ENCODE measurements at places on chromosomes 6 and 20. TPM values are rescaled to one million over a fixed set of nuclear protein-coding genes. Genes with fewer than 3 reads are reported as not detected.

GRCh38 chr6:49551078-49551865 lies 804 bp downstream of the C6orf141 start:
- no peak for DNase-seq
- H3K27me3 ChIP-seq, result peaks cover 25% of the 10 kb centered on the region
- peaks cover 29% of the 10 kb centered on the region for H3K4me1 ChIP-seq
- H3K36me3 ChIP-seq, result no peaks in the 10 kb centered on the region
- no peak overlapping the region for H3K27ac ChIP-seq

DNA sequence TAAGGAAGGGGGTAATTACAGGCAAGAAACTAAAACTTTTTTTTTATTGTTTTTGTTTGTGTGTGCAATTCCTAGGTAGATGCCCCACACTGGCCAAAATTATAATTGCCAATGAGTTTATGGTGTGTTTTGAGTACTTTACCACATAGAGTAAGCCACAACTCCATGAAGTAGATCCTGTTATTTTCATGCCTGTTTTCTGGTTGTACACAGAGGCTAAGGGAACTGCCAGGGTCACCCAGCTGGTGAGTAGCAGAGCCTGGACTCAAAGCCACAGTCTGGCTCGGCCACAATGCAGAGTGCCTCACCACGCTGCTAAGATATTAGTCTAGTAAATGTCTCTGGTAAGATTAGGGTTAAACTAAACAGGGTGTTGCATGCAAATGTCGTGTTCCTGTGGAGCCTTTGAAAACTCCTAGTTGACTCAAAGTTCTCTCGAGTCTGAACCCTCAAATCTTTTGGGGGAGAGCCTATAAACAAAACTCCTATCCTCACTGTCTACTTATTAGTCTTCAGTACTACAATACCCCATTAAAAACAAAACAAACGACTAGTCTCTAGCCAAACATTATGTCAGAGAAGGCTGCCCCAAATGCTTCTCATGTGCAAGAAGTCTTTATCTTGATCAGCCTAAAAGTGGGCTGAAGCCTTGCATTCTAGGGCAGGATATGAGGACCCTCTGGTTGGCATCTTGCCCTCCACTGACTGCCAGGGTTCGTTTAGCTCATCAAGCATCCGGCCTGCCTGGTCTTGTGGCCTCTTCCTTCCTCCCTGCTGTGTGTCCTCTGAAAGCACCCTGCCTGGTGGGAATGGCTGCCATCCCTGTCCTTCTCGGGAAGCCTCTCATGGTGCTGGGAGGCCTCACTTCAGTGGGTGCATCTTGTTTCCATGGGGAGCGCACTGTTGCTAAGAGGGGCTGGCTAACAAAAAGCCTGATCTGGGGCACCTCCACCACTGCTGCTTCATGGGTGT lies 4.2 kb downstream of the DUSP22 start:
- H3K4me3 ChIP-seq, result no peak overlapping the region
- peaks cover 9% of the 10 kb centered on the region for H3K4me1 ChIP-seq
- no peak overlapping the region for H3K27ac ChIP-seq
- H3K27me3 ChIP-seq, result no peaks in the 10 kb centered on the region
- DNase-seq, result no peak

DNA sequence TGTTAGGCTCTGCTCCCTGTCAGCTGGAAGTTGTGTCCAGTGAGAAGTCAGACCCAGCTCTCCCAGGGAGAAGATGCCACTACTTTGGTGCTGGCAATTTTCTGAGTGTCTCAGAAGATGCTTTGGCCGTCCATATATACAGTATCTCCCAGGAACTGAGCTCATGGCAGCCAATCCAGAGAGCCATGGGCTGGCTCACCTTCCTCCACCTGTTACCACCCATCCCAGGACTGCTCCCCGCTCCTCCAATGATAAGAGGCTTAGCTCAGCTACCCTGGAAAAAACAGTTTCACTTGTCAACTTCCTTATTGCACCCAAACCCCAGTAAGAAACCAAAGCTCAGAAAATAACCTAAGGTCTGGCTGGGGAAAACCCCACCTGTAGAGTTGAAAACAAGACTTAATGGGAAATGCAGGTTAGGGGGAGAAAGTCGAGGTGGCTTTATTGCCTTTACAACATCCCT lies at the start of gene BNIP5:
Gene BNIP5 (minus strand): TSS at position 110 of the 463 bp plus-strand sequence. CDS start 6,198 bp downstream, outside the sequence.
- peaks cover 74% of the 10 kb centered on the region for H3K27me3 ChIP-seq
- no peak within 1 kb of the TSS for H3K27ac ChIP-seq
- H3K4me1 ChIP-seq, result peaks cover 23% of the 10 kb centered on the region
- H3K4me3 ChIP-seq, result no peak within 1 kb of the TSS

- H3K27me3 ChIP-seq, result no peaks in the 10 kb centered on the region
- peak overlapping the region; percentile 95 for H3K4me3 ChIP-seq
- peak overlapping the region; percentile 80 for H3K27ac ChIP-seq
- H3K36me3 ChIP-seq, result no peaks in the 10 kb centered on the region
- peaks cover 31% of the 10 kb centered on the region for H3K4me1 ChIP-seq
- DNase-seq, result no peak
Measured at GRCh38 chr6:13708736-13709135, 2.9 kb downstream of the RANBP9 start.

The POLR1C gene
- 66.9 TPM for total RNA-seq

DNA sequence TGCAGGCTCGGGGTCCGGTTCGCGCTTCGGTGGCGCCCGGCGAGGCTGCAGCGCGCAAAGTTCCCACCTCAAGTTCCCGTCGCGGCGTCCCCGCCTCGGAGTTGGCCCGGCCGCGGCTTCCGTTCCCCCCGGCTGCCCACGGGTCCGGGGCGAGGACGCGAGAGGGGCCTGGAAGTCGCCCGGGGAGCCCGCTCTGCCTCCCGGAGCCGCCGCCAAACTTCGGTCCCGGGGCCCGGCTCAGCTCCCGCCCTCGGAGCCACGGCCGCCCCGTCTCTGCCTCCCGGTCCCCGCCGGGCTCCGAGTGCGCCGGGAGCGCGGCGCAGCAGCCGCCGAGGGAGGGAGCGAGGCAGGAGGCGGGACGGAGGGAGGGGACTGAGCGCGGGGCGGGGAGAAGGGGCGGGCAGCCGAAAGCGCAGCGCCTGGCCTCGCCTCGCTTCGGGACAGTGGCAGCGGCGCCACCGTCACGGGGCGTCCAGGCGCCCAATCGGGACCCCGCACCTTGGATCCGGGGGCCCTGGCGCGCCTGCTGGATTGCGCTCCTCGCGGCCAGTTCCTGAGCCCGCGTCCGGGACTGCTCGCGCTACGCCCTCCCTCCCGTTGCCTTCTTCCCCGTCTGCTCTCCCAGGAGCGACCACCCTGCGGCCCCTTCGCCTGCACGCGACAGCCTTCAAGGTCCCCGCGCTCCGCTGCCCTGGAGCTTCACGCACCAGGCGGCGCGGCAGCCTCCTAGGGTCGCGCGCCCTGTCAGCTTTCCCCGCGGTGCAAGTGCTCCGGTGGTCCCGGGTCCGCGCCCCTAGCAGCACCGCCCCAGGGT lies at the start of gene KCNG1:
Gene KCNG1 (minus strand): TSS at position 305 of the 814 bp plus-strand sequence. CDS start 12,769 bp downstream, outside the sequence.
- H3K27ac ChIP-seq, result peak within 1 kb of the TSS; percentile 26
- H3K4me3 ChIP-seq, result peak within 1 kb of the TSS; percentile 79
- no peaks in the 10 kb centered on the region for H3K36me3 ChIP-seq
- peaks cover 15% of the 10 kb centered on the region for H3K4me1 ChIP-seq
- peak; percentile 48 for DNase-seq

The BTNL2 gene
- not detected for total RNA-seq

GRCh38 chr6:2035046-2035445 lies 210.4 kb downstream of the GMDS start:
- no peaks in the 10 kb centered on the region for H3K27me3 ChIP-seq
- H3K27ac ChIP-seq, result no peak overlapping the region
- no peak overlapping the region for H3K4me3 ChIP-seq
- no peak for DNase-seq
- H3K36me3 ChIP-seq, result no peaks in the 10 kb centered on the region
- no peaks in the 10 kb centered on the region for H3K4me1 ChIP-seq

- peak overlapping the region; percentile 74 for H3K4me3 ChIP-seq
- DNase-seq, result peak; percentile 25
- no peak overlapping the region for H3K27ac ChIP-seq
- no peaks in the 10 kb centered on the region for H3K4me1 ChIP-seq
Measured at GRCh38 chr20:35600993-35601973, 14.3 kb upstream of the SPAG4 start.

GRCh38 chr6:11432713-11433450 lies 104.7 kb upstream of the TMEM170B start:
- H3K36me3 ChIP-seq, result no peaks in the 10 kb centered on the region
- no peaks in the 10 kb centered on the region for H3K27me3 ChIP-seq
- H3K4me3 ChIP-seq, result peak overlapping the region; percentile 65
- peaks cover 84% of the 10 kb centered on the region for H3K4me1 ChIP-seq

DNA sequence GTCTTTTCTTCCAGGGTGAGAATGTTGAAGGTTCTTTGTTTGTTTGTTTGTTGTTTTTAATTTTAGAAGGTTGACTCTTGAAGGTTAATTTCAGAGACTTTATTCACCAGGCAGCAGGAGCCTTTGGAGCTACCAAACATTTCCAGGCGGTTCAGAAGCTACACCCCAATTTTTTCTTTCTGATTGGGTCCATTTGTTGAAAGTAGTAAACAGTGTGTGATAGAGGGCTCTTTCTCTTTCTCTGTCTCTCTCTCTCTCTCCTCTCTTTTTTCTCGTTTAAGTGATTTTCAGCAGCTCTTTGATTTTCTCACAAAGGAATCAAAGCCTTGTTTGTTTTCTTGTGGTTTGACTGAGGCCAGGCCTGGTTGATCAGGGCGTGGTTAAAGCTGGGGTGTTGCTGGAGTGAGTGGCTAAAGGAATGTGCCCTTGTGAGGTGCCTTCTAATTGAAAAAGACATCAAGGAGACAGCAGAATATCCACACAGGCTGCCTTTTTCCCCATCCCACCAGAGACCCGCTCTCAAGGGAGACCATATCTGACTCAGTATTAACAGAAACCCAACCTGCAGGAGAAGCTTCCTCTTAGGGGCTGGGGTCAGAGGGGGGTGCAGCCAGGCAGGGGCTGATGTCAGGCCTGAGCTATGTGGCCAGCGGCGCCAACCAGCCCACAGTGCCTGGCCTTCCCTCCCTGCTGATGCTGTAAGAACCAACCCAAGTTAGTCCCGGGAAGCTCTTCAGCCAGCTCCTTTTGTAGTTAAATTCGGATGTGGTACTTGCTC lies 40.4 kb upstream of the NAA20 start:
- H3K27ac ChIP-seq, result peak overlapping the region; percentile 88
- peak overlapping the region; percentile 90 for H3K4me3 ChIP-seq
- peaks cover 58% of the 10 kb centered on the region for H3K36me3 ChIP-seq
- peak; percentile 71 for DNase-seq
- H3K4me1 ChIP-seq, result peaks cover 72% of the 10 kb centered on the region

GRCh38 chr20:49750611-49751396 lies 37.1 kb upstream of the B4GALT5 start:
- H3K27me3 ChIP-seq, result peaks cover 10% of the 10 kb centered on the region
- no peak overlapping the region for H3K27ac ChIP-seq
- H3K4me3 ChIP-seq, result peak overlapping the region; percentile 2
- H3K36me3 ChIP-seq, result no peaks in the 10 kb centered on the region
- peaks cover 9% of the 10 kb centered on the region for H3K4me1 ChIP-seq

DNA sequence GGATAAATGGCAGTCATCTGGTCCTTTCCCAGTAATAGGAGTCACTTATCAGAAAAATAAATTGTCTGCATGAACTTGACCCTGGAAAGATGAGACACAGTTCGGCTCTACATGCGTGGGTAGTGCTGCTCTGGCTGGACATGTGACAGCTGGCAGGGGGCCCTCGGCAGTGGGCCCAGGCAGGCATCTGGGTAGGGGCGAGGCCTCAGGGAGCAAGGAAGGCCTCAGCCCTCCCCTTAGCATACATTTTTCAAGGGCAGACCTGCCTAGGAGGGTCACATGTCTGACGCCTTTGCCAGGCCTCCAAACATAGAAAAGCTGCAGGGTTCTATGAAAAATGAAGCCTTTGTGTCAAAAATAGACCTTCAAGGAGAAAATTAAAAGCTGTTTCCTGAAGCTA lies 12.8 kb upstream of the ILRUN start:
- no peaks in the 10 kb centered on the region for H3K27me3 ChIP-seq
- no peaks in the 10 kb centered on the region for H3K36me3 ChIP-seq
- no peak overlapping the region for H3K4me3 ChIP-seq
- peak; percentile 24 for DNase-seq

- peaks cover 1% of the 10 kb centered on the region for H3K27me3 ChIP-seq
- no peak overlapping the region for H3K27ac ChIP-seq
- H3K4me1 ChIP-seq, result peaks cover 44% of the 10 kb centered on the region
- H3K4me3 ChIP-seq, result no peak overlapping the region
- no peaks in the 10 kb centered on the region for H3K36me3 ChIP-seq
- no peak for DNase-seq
Measured at GRCh38 chr6:158861686-158862381, 42.7 kb upstream of the EZR start.

GRCh38 chr20:35084998-35085397 lies 7.6 kb downstream of the TRPC4AP start:
- H3K27me3 ChIP-seq, result no peaks in the 10 kb centered on the region
- H3K4me3 ChIP-seq, result no peak overlapping the region
- H3K27ac ChIP-seq, result no peak overlapping the region
- peaks cover 19% of the 10 kb centered on the region for H3K4me1 ChIP-seq
- no peak for DNase-seq

DNA sequence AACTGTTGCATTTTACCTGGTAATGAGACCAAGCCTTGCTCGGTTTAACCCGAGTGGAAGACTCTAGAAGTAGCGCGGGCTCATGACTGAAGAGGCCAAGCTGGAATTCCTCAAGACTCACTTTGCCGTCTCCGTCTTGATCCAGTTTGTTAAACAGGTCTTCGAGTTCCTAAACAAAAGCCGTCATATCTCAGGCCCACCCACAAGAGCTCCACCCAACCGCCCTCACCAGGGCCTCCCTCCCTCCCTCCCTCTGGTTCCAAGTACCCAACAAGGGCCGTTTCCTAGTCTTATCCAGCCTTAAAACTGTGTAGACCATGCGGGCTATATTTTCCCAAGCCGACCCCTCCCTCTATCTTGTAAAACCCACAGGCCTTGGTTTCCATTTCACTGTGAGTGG lies 81.4 kb downstream of the NINL start:
- peaks cover 4% of the 10 kb centered on the region for H3K36me3 ChIP-seq
- peaks cover 2% of the 10 kb centered on the region for H3K27me3 ChIP-seq
- H3K4me3 ChIP-seq, result no peak overlapping the region
- no peak overlapping the region for H3K27ac ChIP-seq
- no peak for DNase-seq
- peaks cover 19% of the 10 kb centered on the region for H3K4me1 ChIP-seq

DNA sequence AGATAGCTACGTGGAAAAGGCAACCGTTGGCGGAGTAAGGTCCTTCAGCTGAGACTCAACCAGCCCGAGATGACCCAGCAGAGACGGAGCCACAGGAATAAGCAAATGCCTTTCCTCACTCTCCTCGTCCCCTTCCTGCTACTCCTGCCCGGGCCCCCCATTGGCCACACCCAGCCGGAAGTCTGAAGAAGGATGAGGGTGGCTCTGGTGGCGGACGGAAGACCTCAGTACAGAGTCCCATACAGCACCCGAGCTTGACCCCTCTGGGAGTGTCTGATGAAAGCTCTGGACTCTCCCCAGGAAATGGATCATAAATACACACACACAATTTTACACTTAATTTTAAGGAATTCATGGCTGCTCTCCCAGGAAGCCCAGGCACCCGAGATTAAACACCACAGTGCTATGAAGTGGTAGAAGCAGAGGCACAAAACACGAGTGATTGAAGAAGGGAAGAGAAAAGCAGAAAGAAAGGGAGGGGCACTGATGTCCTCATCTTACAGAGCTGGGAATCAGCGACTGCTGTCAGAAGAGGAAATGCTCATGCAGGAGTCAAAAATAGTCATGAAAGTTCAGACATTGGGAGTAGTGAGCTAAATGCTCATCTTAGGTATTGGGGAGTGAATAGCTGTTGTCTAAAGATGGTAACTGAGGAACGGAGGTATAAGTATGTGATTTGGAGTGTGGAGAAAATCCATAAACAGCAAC lies 125.6 kb downstream of the BANF2 start:
- no peaks in the 10 kb centered on the region for H3K27me3 ChIP-seq
- H3K27ac ChIP-seq, result peak overlapping the region; percentile 50
- H3K4me1 ChIP-seq, result peaks cover 34% of the 10 kb centered on the region
- H3K36me3 ChIP-seq, result no peaks in the 10 kb centered on the region
- DNase-seq, result no peak

Data from HFFc6 (cell line).